Ascending aorta (tissue), 2 donors: ENCODE measurements at places on chromosomes 16 and 17. TPM values are rescaled to one million over a fixed set of nuclear protein-coding genes. Genes with fewer than 3 reads are reported as not detected.

Gene G6PC1
- total RNA-seq = not detected

Gene PLXDC1
- 23.8 TPM for total RNA-seq

Gene SPATA32
- total RNA-seq = not detected

Gene CDH1
- not detected for total RNA-seq

- H3K27ac ChIP-seq = no peak overlapping the region
- no peaks in the 10 kb centered on the region for H3K27me3 ChIP-seq
- no peak overlapping the region for H3K4me3 ChIP-seq
- no peak for DNase-seq
Measured at GRCh38 chr16:86899757-86900156, 321.4 kb downstream of the FOXL1 start.
